ENCODE measurements at places on chromosomes 13 and 19.
A peak's percentile ranks its signal among the peaks of the same experiment; 100 is the strongest.

DNA sequence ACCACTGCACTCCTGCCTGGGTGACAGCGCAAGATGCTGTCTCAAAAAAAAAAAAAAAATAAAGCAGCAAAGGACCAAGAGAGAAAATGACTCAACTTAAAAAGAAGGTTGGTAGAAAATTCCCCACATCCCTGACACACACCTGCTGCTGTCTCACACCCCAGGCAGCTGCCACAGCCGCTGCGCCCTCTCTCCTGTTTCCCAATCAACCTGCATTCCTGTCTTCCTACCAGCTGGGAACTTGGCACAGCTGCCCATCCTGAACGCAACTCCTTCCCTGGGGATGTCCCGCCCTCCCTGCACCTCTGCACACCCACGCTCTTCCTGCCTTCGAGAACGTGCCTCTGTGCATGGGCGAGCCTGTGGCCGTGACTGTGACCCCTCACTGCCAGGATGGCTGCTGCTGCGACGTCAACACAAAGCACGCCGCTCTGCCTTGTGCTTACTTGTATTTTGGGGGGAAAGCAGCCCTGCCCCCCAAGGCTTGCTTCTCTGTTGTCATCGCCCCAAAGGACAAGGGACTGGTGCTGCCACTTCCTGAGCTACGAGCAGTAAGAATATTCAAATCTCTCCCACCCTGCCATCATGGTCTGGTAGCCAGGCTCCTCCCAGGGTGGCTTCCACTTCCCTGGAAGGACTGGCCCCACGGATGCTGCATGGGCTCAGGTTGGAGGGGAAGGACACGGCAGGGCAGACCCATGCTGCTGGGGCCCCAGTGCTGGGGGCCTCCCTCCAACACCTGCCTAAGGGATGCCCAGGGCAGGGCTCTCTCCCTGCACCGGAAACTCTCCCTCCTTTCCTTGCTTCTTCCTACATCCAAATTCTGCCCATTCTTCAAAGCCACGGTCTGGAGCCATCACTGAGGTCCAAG is 20.7 kb downstream of the SH3GL1 start:
- DNase-seq: no peak

DNA sequence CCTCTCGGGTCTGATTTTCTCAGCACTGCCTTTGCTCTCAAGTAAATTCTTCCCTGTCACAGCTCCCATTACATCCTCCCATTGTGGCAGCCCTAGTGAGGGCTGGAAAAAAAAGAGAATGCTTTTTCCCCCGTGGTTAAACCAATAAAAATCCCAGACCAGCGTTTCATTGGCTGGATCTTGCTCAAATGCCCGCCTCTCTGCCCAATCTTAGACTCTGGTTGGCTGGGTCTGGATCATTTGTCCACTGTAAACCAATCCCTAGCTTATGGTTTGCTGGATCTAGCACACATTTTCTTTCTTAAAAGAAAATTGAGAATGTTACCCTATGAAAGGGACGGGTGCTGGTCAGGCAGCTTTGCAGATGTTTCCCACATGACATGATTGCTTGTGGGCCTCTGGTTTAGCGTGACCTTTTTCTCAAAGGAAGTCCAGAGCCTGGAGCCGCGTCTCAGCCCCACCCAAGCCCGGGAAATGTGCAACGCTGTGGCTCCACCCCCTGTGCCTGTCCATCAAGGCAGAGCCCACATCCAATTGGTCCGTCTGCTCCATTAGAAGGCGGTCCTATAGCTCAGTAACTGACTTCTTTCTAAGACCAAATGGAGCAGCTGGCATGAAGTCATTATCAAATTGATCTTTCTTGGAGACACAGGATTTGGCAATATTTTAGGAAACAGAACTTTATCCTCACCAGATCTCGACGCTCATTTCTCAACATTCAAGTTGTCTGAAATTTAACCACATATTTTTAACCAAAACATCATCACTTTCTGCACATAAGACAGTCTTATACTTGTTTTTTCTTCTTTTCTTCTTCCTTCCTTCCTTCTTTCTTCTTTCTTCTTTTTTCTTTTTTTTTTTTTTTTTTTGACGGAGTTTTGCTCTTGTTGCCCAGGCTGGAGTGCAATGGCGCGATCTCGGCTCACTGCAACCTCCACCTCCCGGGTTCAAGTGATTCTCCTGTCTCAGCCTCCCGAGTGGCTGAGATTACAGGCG is 2.6 kb upstream of the MCEMP1 start:
- no peak for DNase-seq

GRCh38 chr19:13784731-13785452 is 10.4 kb upstream of the ZSWIM4 start:
- peak; percentile 54 for DNase-seq

- no peak for DNase-seq
These were observed 87.0 kb upstream of the TSHZ3 start for GRCh38 chr19:31436121-31436776.

- DNase-seq: no peak
These were observed 792 bp upstream of the PEX11G start for GRCh38 chr19:7489609-7490044.
